AG04449 (cell line): ENCODE measurements at places on chromosomes 7 and 10.

- no peak for DNase-seq
Measured at GRCh38 chr7:80824253-80824652, 94.6 kb downstream of the SEMA3C start.

GRCh38 chr10:123787566-123787965, 104.0 kb downstream of the CPXM2 start:
- no peak for DNase-seq

DNA sequence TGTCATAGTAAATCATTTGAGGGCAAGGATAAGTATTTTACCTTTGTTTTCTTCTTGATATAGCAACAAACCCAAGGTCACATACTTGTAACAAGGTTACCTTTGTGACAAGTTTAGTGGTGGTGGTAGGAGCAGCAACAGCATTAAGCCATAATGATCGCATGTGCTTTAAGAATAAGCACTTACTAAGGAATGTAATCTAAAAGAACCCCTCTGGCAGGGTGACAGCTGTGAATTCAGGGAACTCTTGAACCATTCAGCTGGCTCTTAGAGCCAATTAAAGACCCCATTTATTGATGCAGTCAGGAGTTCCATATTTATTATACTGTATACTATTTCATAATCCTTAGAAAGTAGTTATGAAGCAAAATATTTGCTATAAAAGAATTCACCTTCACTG, 370.8 kb downstream of the EXOC4 start:
- no peak for DNase-seq

DNA sequence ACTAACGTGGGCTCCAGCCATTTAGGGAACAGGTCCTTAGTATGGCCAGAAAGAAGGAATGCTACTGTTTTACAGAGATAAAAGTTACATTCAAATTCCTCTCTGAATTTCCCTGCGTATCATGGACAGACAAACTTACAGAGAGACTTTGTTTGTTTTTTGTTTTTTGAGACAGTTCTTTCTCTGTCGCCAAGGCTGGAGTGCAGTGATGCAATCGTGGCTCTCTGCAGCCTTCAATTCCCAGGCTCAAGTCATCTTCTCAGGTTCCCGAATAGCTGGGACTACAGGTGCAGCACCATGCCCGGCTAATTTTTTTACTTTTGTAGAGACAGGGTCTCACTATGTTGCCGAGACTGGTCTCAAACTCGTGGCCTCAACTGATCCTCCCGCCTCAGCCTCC, 64.5 kb upstream of the MPP7 start:
- no peak for DNase-seq

DNA sequence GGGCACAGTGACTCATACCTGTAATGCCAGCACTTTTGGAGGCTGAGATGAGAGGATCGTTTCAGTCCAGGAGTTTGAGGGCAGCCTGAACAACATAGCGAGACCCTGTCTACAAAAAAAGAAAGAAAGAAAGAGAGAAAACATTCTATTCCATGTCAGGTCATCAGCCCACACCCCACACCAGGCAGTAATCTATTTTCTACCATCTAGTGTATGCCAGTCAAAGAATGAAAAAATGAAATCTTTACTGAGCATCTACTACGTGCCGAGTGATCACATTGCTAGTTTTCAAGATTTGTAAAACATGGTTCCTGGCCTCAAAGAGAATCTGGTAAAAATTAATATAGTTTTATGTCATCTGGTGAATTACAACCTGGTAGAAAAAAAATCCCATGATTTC, 3.1 kb upstream of the EPHB4 start:
- no peak for DNase-seq

- no peak for DNase-seq
Measured at GRCh38 chr7:67723591-67723990, 727.0 kb downstream of the TYW1 start.

DNA sequence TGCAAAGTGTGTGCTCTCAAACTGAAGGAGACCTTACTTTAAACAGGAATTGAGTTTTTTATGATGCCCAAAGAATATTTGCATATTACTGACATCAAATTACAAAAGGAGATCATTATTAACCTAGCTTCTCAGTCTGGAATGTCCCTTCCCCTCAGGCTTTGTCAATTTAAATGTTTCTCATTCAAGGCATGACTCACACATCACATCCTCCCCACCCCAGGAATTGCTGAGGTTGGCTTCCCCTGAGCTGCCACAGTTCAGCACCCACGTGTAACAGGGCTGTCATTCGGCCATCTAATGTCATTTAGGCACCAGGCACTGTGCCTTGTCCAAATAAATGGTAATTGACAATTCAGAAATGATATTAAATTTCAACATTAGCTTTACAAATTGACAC, 305.9 kb upstream of the MGMT start:
- DNase-seq = no peak

DNA sequence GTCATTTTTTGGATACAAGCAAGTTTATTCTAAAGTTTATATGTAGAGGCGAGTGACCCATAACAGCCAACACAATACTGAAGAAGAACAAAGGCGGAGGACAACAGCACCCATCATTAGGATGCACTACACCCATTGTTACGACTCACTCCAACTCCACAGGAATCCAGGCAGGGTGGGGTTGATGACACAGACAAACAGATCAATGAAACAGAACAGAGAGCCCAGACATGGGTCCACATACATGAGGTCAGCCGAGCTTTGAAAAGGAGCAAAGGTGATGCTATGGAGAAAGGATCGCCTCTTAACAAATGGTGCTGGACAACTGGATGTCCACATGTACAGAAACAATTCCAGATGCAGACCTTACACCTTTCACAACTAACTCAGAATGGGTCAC, 426.4 kb downstream of the PTPRN2 start:
- DNase-seq = no peak

- no peak for DNase-seq
Measured at GRCh38 chr7:88628363-88629085, 131.0 kb upstream of the ZNF804B start.

GRCh38 chr7:142263598-142264380, 5.9 kb upstream of the PRSS58 start:
- no peak for DNase-seq

DNA sequence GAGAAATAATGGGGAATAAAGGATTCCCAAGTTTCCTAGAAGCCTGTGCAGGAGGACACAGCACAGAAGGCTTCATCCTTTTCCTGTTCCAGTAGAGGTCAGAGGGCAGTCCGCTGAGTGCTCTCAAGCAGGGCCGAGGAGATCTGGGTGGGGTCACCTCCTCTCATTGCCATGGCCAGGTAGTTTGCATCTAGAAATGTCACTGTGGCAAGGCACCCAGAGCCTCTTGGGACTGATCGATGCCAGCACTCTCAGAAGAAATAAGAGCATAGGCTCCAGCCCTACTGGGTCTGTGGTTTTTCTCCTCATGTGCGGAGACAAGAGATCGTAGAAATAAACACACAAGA, 7.9 kb downstream of the NUB1 start:
- no peak for DNase-seq

- no peak for DNase-seq
Measured at GRCh38 chr10:122407375-122408125, 33.0 kb downstream of the PLEKHA1 start.

DNA sequence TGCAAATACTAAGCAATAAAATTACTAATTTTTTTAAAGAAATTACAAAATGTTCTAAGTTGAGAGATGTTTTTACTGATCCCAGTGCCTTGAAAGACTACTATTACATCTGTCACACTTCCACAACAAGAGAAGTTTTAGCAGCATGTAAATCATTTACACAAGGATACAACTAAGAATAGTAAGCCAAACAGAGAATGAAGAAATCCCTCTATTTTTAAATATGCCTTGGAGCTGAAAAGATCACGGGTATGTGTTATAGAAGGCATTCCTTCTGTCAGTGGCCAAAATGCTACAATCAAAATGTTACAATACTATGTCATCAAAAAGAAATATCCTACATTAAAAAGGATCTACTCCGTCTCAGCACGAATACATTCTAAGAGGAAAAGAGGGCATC, 52.6 kb downstream of the LARP4B start:
- no peak for DNase-seq

DNA sequence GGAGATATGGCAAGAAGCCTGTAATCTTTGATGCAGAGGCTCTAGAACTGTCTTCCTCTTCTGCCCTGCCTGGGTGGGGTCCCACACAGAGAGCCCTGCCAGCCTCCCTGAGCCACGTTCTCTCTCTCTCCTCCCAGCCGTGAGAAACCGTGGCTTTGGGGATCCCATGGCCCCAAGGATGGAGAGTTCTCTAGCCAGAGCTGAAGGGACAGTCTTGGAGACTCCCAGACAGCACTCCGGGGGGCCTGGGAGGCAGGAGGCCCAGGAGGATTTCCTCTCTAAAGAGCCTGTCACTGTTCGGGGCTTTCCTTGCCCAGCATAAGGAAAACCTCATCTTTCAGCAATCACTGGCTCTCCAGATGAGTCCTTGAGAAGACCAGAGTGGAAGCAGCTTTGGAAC, 227.1 kb downstream of the ARHGAP12 start:
- no peak for DNase-seq

- DNase-seq = no peak
Measured at GRCh38 chr7:139361523-139361922, 1.8 kb downstream of the LUC7L2 start.

- DNase-seq = no peak
Measured at GRCh38 chr7:112116894-112117293, 89.3 kb downstream of the DOCK4 start.

DNA sequence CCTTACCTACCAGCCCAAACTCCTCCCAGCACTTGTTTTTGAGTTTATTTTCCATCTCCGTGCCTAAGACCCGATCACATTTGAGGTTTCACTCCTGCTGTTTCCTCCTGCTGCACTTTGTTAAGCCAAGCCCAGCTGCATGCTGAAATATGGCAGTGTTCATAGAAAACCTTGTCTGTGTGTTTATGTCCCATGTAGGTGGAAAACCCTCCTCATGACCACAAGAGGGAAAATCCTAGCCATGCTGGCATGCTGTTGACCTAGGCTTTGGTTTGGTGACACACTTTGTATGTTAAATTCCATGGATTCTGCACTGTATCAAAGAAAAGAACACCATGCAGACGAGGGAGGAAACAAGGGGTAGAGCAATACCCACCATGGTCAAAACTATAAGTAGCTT, 154.4 kb downstream of the CUBN start:
- no peak for DNase-seq

DNA sequence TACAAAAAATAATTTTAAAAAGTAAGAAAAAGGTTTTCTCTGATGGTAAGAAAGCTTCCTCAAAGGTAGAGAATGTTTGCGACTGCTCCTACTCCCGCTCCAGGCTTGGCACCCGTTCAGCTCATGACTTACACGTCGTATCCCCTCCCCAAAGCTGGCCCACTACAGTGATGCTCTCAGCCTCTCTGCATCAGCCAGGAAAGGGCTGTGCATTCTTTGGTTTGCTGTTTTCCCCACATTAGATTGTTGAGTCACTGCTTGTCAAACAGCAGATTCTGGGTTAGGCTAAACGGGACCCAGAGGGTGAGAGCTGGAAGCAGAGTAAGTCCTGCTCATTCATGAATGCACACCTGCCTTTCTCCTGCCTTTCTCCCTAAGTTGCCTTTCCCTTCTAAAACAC, 54.7 kb upstream of the NMT2 start:
- peak; percentile 45 for DNase-seq

GRCh38 chr10:69952821-69953221, 99.8 kb upstream of the MACROH2A2 start:
- DNase-seq = no peak

DNA sequence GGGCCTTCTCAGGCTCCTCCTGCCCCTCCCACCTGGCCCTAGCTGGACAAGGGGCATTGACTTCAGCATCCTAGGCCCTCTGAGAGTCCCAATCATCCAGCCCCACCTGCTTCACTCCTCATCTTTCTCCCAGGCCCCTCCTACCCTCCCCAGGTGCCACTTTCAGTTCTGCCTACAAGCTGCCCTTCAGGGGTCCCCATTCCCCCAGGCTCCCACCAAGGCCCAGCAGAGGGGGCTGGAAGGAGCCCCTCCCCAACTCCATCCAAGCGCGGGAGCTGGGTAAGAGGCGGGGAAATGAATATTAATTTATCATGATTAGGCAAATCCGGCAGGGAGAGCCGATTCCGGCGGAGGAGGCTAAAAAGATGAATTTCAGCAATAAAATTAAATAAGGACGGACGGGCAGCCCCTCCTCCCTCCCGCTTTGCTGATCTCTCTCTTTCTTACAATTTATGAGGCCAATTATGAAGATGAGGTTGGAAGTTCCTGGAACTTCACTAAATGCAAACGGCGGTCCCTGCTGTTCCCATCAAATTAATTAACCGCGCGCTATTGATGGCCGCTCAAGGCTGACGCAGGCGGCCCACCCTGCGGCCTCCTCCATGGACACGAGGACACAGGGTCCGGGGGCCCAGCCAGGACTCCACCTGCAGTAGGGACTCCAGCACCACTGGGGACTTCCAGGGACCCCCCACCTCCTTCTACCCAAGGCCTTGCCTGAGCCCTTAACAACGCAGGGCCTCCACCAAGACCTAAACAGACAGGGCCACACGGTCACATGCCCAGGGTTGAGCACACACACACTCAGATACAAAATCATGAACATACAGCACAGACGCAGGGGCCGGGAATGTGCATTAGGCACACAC, 13.9 kb downstream of the POLL start:
- no peak for DNase-seq

- no peak for DNase-seq
Measured at GRCh38 chr10:14524691-14525324, 194.1 kb upstream of the FRMD4A start.

GRCh38 chr10:79019441-79020014, 49.2 kb upstream of the ZMIZ1 start:
- no peak for DNase-seq

DNA sequence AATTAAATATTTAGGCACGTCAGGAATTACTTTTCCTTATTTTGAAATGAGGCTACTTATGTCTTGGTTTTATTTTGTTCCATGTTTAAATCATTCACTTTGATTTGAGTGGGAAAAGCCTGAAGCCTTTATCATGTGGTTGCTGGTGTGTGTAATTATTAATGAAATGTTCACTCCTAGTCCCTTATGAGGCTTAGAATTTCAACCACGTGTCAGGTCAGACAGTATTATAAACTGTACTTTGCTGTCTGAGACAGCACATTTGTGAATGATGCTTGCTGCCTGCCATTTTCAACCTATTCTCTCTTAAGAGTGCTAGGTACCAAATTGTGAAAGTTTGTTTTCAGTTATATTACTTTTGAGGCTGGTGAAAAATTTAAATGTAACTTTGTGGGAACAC, 58.9 kb downstream of the COL17A1 start:
- DNase-seq = no peak

DNA sequence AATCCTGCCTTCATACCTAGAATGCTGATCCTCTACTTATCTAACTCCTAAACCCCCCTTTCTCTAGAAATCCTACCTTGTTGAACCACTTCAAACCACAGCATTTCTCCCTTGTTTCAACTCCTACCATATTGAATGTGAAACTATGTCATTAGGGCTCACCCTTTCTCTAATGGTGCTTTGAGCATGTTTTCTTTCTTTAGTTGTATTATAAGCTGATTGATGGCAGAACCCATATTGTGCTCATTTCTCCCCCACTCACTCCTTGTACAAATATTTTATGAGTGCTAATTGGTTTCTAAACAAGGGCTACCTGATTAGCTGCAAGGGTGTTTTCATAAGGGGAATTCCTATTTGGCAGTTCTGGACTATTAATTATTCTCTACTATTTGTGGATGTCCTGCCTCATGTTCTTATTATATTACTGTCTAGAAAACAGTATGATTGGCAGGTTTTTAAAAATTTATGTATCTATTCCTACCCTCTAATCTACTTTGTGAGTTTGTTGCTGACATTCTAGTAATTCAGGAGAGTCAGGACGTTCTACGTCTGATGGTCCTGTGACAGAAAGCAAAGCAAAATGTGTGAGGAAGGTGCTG, 765.8 kb downstream of the KCNMA1 start:
- DNase-seq = no peak

- DNase-seq = no peak
Measured at GRCh38 chr10:11655836-11656235, 44.4 kb upstream of the USP6NL start.

- no peak for DNase-seq
Measured at GRCh38 chr10:12543589-12543988, 194.2 kb downstream of the CAMK1D start.
